ENCODE measurements at places on chromosomes 11 and 22. TPM values are rescaled to one million over a fixed set of nuclear protein-coding genes. Genes with fewer than 3 reads are reported as not detected.

ANO5 gene
- total RNA-seq = 2.0 TPM

MIOX gene
- not detected for total RNA-seq

OR52E8 gene
- total RNA-seq = not detected

DCHS1 gene
- 2.5 TPM for total RNA-seq

PRODH gene
- total RNA-seq = 35.6 TPM

PARVA gene
- 22.4 TPM for total RNA-seq

SLC7A4 gene
- 0.23 TPM for total RNA-seq

ESAM gene
- 10.5 TPM for total RNA-seq

SHISAL1 gene
- 0.10 TPM for total RNA-seq

SART1 gene
- 14.6 TPM for total RNA-seq

ART1 gene
- total RNA-seq = not detected

KIRREL3 gene
- 0.13 TPM for total RNA-seq

OMP gene
- 3.4 TPM for total RNA-seq

ZP1 gene
- not detected for total RNA-seq

HSPA8 gene
- 357 TPM for total RNA-seq

All from left lobe of liver (tissue), 2 donors.